ENCODE measurements at places on chromosomes 6 and 20.

- DNase-seq = no peak
Measured at GRCh38 chr6:32665661-32666060, 796 bp downstream of the HLA-DQB1 start.

GRCh38 chr6:82741325-82741995 is 324.2 kb downstream of the UBE3D start:
- no peak for DNase-seq

DNA sequence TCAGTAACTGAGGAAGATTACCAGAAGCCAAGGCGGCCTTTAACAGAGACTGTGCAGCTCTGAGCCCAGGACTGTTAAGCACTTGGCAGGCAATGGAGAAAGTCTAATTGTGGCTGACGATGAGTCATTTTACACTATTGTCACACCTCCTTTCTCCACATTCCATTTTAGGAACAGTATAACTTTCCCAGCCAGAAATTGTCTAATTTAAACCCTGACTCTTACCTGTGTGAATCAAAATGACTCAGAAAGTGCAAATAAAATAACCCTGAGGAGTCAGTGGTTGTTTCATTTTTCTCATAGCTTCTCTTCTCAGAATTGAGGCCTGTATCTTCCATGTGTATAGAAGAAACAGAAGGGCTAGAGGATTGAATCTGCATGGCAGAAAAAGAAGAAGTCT is 40.0 kb upstream of the OPN5 start:
- no peak for DNase-seq

DNA sequence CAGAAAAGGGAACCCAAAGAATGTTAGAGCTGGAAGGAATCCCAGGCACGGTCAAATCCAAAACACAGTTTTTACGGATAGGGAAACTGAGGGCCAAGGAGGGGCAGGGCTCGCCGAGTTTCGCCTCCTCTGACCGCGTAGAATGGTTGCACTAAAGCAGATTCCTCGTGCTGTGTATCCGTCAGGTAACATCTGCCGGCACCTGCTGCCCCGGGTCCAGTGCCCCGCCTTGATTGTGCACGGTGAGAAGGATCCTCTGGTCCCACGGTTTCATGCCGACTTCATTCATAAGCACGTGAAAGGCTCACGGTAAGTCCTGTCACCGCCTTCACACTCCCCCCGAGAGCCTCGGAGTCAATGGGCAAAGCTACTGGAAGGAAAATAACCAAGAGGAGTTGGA is 17.1 kb downstream of the TUBB2A start:
- DNase-seq = no peak

DNA sequence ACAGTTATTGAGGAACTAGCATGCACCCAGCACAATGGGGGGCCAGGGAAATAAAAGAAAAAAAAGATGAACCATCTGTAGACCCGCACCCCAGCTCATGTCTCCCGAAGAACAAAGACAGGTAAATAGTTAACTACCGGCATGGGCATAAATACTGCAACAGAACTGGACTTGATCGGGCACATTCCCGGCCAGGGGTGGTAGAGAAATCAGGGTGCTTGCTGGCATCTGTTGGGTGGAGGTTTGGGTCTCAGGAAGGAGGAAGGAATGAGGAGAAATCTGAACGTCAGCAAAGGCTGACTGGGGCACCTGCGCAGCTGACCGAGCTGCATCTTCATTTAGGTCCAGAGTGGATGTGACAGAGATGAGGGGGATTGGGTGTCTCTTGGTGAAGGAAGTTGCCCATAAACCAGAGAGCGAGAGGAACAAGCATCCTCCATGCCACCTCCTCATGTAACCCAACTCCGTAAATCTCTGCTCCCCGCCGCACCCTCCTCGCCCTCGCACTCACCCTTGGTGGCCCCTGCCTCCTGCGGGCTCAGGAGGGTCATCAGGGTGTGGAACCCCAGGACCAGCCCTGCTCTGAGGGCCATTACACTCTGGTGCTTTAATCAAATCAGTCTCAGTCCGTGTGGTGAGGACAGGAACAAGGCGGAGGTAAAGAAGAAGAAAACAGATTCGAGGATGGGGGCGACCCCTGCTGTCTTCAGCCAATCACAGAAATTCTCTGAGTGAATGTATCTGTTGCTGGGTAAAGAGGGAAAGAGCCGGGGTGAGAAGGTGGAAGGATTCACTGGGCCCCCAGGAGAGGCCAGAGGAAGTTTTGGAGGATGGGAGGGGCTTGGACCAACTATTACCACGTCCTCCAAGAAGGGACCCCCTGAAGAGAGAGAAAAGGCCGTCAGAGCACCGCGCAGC is at the start of gene HLA-DOA:
HLA-DOA (minus strand) TSS at position 648 of the 918 bp plus-strand sequence.
- no peak for DNase-seq

GRCh38 chr20:5426026-5426425 is 109.3 kb upstream of the PROKR2 start:
- DNase-seq = no peak

- DNase-seq = no peak
Measured at GRCh38 chr6:65253041-65253440, 454.0 kb downstream of the EYS start.

DNA sequence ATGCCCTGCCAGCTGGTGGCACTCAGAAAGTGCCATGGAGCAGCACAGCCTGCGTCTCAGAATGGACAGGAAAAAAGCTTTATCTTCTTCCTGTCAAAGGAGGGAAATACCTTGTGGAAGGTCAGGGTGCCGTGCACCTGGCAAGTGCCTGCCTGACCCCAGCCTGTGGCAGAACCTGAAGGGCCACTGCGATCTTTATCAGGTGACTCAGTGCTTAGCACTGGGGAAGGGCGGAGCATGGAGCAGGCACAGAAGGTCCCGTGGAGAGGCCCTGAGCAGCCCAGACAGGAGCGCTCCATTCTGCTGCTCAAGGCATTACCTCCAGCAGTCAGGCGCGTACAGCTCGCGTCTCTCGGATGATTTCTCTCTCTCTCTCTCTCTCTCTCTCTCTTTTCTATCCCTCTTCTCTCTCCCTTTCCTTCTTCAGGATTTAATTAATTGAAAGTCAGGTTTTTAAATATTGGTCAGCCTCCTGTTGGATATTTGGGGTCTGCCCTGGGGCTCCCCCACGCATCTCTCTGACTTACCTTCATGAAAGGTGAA is 31.7 kb downstream of the FOXC1 start:
- DNase-seq = no peak

DNA sequence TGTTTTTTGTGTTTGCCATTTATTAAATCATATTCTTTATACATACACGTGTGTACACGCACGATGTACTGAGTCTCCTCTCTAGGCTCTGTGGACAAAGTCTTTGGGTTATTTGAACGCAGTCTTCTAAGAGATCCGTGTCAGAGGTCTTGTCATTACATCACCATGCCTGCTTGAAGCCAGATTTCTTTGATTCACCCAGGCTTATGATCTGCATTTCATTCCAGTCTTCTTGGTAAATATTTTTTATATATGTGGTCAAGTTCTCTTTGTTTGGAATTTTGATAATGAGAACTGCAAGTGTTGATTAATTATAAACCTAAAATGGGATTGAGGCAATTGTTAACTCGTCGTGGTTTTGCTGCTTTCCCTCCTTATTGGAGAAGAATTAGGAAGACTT is 34.6 kb downstream of the KCNS1 start:
- no peak for DNase-seq

DNA sequence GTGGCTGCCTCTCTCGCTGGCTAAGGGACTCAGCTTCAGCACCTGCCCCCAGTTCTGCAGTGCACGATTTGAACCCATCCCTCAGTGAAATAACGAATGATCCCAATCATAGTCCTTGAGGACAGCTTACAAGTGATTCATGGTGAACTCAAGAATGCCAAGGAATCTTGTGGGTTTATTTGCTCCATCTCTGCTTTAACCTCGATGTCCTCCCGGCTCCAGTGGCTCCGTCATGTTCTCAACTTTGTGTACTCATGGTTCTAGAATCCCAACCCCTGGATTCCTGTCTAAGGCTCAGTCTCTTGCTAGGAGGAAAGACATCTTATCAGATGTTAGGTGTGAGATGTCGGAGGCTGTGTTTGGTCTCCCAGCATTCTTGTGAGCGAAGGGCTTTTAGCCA is 29.0 kb upstream of the GTSF1L start:
- DNase-seq = no peak

DNA sequence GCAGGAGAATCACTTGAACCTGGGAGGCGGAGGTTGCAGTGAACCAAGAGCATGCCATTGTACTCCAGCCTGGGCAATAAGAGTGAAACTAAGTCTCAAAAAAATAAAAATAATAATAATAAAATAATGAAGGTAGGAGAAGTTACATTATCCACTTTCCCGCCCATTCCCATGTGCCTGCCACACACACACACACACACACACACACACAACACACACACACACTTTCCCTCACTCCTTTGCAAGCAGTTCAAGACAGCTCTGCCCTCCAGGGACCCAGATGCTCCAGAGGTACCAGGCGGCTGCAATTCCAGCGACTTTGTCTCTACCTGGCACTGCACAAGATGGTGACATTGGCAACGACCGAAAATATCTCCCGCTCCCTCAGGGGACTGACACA is 224.8 kb upstream of the JARID2 start:
- no peak for DNase-seq

DNA sequence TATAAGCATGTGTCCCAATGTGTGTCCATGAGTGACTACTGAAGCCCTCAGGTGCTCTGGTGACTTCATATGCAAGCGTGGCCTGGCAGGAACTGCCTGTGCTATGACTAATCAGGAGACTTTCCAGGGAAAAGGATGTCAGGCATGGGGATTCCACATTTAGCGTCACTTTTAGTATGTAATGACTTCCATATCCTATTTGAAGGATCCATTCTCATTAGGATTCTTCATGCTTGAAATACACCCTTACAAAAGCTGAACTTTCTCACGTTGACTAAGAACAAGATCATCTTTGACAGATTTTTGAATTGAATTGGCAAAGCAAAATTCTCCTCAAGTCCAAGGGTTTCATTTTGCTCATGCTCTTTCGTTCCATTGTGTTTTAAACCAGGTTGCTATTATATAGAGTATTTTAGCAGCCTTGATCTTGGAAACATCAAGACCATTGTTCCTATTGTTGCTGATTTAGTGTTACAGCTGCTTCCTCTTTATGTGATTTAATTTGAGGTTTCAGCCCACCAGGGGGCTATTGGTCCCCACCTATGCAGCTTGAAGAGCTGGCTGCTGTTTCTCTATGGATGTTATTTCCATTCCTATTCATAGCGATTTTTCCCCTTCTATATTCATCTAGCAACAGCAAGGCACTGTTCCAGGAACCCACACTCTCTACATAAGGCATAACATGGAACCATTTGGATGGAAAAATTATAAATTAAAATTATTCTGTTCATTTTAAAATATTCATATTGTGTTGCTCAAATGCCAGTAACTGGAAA is 418.6 kb downstream of the CDKAL1 start:
- no peak for DNase-seq

- DNase-seq = no peak
Measured at GRCh38 chr6:115220551-115221159, 840.0 kb downstream of the FRK start.

DNA sequence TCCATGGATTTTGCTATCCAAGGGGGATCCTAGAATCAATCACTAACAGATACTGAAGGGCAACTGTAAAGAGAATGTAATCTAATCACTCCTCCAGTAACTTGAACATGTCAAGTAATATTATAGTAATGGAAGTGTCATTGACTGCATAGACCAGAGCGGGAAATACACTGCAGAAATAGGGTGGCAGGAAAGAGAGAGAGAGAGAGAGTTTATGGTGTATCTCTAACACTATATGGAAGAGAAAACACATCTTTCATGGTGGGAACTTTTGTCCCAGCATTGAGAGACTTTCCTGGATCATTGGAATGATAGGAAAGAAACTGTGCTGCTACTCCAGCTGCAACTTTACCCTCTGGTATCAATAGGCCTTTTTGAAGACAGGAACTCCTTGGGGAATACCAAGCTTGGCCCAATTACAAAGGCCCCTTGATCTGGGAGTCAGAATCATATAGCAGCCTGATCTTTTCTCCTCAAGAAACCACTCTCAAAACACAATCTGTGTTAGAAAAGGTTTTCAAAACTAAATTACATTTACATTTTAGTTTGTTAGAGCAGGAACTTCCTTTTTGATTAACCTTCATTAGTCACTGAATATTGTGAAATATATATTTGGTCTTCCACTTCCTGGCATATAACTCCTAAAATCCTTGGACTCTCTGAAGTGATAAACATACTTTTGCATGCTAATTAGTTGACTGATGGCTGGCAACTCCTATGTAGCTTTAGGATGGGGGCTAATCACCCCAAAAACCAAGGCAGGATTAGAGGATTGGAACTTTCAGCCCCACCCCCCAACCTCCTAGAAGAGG is 29.5 kb upstream of the RNGTT start:
- no peak for DNase-seq

GRCh38 chr6:10412461-10413261 is 2.2 kb downstream of the TFAP2A start:
- peak; percentile 8 for DNase-seq

DNA sequence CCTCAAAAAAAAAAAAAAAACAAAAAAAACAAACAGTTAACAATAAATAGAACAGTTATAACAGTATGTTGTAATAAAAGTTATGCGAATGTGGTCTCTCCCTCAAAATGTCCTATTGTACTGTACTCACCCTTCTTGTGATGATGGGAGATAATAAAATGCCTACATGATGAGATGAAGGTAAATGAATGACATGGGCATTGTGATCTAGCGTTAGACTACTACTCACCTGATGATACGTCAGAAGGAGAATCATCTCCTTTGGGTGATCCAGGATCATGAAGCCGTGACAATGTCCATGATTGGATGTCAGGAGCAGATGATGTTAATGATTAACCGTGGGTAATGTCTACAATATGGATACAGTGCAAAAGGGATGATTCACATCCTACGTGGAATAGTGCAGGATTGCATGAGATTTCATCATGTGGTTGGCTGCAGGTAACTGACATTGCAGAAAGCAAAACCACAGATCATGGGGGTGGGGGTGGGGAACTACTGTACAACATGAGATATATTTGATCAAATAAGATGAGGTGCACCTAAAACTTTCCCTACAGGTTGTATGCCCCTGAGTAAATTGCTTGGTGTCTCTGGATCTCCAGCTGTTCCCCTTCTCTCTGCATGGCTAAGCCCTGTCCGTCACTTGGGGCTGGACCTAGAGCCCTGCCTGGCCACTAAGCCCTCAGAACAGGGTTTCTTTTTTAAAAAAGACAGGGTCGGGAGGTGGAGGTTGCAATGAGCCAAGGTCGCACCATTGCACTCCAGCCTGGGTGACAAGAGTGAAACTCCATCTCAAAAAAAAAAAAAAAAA is 6.2 kb upstream of the RBCK1 start:
- no peak for DNase-seq

DNA sequence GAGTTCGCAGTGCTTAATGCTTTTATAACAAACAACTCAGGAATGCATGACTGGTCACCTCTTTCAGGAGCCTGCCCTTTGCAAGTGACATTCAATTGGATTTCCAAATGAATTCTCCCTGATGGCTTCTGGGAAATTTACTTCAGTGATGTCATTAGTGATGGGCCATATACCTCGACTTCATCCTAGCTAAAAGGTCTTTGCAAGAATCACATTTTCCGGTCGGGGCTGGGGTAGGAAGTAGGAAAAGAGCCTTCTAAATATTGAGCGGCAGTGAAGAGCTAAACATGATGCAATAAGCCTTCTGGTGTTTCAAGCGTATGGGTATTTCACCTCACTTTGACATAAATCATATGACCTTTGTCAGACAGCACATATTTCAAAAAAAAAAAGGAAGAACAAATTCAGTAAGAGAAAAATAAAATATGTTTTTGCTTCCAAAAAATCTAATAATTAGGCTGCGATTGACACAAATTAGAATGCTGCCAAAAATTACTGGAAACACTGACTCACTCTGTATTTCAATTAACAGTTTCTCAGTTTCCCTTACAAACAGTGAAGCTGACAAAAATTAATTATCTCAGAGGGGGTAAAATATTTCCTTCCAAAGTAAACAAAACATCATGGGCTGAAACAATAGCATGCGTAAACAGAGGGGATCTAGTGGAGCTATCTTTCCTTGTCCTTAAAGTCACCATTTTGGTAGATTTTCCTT is 39.8 kb downstream of the ADTRP start:
- DNase-seq = no peak

Data from DMS79 (cell line).